Stimulated activated CD8-positive, alpha-beta memory T cell treated with anti-CD3 and anti-CD28 coated beads, Interleukin-4, amount 100 ng/mL, for 1 hour (primary cell): ENCODE measurements at places on chromosomes 13 and 19.

- no peak for DNase-seq
These were observed 378.9 kb downstream of the PCDH20 start for GRCh38 chr13:61036715-61037114.

DNA sequence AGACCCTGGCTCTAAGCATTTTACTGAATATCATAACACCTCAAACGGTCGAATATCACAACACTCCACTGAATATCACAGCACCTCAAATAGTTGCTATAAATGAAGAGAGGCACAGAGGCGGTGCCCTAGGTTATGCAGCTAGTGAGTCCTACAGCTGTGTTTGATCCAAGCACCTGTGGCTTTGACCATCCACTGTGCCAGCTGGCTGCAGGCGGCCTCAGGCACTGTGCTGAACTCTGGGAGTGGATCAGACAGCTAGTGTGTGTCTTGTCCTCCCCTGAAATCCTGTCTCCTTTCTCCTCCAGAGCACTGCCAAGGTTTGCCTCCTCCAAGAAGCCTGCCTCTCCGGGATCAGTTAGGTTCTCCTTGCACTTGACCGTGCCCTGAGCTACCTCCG is 7.3 kb downstream of the NOSIP start:
- DNase-seq = no peak

- DNase-seq = no peak
These were observed 5.3 kb upstream of the SUCLA2 start for GRCh38 chr13:48006396-48006795.

DNA sequence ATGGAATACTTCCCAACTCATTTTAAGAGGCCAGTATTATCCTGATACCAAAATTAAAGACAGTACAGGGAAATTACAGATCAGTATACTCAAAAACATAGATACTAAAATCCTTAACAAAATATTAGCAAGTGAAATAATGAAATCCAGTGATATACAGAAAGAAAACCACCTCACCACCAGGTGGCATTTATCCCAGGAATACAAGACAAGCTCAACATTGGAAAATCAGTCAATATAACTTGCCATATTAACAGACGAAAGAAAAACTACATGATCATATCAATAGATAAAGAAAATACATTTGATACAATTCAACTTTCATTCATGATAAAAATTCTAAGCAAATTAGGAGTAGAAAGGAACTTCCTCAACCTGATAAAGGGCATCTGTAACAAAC is 6.7 kb upstream of the GNA15 start:
- DNase-seq = no peak

GRCh38 chr19:21519488-21519887 is 14.1 kb downstream of the ZNF429 start:
- DNase-seq = no peak
